ENCODE measurements at places on chromosomes 3 and 15.

GRCh38 chr15:93899817-93900216, 331.5 kb upstream of the MCTP2 start:
- DNase-seq, result no peak

- no peak for DNase-seq
Measured at GRCh38 chr3:126463521-126463920, 12.2 kb downstream of the ZXDC start.

GRCh38 chr3:11226042-11226370, 46.2 kb upstream of the ATG7 start:
- no peak for DNase-seq

DNA sequence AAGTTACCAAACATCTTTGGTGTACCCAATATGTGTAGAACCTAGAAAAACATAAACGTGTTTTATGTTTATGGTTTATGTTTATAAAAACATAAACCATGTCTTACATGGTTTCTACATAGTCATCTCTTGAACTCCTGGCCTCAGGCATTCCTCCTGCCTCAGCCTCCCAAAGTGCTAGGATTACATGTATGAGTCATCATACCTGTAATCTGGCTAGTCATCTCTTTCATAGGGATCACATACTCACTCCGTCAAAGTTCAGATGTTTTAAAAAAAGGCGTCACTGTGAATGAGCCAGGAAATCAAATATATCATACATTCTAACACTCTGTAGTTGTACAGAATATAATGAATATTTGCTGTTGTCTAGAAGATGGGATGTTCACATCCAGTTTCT, 178.6 kb downstream of the CPNE4 start:
- DNase-seq, result no peak

- DNase-seq, result no peak
Measured at GRCh38 chr3:96646596-96646995, 167.8 kb upstream of the EPHA6 start.

GRCh38 chr15:66716656-66717020, 14.6 kb downstream of the SMAD6 start:
- no peak for DNase-seq

- no peak for DNase-seq
Measured at GRCh38 chr3:107657971-107658370, 135.2 kb downstream of the BBX start.

All from pons (tissue), 1 donor.